GM18507 (cell line): ENCODE measurements at places on chromosomes 5 and 9.

- no peak for DNase-seq
Observed at GRCh38 chr5:15026944-15027343, 155.4 kb upstream of the ANKH start.

GRCh38 chr5:115388240-115388639, 91.8 kb upstream of the CCDC112 start:
- no peak for DNase-seq

- no peak for DNase-seq
Observed at GRCh38 chr5:81893961-81894360, 77.9 kb upstream of the ATG10 start.

- DNase-seq = no peak
Observed at GRCh38 chr5:1508659-1509290, 15.0 kb downstream of the LPCAT1 start.

DNA sequence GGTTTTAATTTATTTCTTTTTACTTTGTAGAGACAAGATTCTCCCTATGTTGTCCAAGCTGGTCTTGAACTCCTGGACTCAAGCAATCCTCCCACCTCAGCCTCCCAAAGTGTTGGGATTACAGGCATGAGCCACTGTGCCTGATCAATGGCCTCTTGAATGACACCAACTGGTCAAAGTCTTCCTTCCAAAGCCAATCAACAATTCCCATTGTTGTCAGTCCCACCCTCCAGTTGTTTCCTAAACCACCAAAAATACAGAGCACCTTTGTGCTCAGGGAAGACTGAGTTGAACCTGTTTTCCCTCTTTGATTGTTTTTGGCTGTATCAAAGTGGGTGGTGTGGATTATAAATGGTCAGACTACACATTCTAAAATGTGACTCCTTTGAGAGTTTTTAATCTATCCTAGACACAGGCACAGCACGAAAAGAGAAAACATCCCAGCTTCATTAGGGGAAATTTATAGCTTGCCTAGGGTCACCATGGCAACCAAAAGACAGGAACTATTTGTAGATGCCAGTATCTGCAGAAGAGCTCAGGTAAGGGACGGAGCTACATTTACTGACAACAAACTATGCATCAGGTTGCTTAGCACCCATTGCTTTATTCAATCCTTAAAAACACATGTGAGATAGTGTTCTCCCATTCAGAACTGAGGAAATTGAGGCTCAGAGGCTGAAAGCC, 27.6 kb upstream of the ATP6V1G1 start:
- DNase-seq = no peak

GRCh38 chr5:132714456-132715307, 22.7 kb downstream of the KIF3A start:
- DNase-seq = no peak

DNA sequence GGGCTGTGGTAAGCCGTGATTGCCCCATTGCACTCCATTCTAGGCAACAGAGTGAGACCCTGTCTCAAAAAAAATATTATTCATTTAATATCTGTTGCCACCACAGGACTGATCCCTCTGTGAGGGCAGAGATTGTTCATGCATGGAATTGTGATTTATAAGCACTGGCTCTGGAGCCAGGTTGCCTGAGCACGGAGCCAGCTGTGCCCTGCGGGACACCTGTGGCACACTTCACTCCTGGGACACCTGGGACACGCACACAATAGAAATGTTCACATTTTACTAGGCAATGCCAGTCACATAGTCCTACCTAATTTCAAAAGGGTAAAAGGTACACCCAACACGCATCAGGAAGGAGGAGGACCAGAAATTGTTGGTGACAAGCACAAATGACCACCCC, 83.0 kb upstream of the GABRP start:
- no peak for DNase-seq

GRCh38 chr5:153084511-153084910, 406.0 kb upstream of the GRIA1 start:
- DNase-seq = no peak

DNA sequence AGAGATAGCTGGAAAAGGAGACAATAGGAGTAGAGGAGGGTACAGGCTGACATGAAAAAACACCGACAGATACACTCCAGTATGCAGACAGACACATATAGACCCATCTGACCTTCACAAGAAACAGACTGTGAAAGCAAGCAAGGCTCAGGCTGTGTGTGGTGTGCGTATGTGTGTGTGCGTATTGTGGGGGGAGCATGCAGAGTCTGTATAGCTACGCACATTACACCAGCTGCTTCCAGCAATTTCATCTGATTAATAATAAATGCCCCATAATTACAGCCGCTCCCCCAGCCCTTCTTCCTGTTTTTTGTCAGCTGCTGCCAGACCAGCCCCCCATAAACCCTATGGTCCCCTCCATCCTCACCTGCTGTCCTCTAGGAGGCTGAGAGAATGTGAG, 6.7 kb downstream of the CNTFR start:
- no peak for DNase-seq

DNA sequence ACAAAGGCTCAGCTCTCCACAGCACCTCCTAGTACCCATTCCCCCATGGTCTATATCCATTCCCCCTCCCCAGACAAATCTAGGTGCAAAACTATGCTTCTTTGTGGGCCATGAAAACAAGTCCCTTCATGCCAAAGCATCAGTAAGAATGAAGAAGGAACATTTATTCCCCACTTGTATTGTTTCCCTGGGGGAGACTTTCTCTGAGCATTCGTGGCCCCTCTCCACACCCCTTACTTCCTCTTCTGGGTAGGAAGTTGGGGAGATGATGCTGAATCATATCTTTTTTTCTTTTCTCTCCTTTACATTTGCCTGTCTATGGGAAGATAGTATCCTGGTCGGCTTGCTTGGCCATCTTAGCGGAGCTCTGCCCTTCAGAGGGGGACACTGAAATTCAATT, 246.8 kb downstream of the NSG2 start:
- DNase-seq = no peak

DNA sequence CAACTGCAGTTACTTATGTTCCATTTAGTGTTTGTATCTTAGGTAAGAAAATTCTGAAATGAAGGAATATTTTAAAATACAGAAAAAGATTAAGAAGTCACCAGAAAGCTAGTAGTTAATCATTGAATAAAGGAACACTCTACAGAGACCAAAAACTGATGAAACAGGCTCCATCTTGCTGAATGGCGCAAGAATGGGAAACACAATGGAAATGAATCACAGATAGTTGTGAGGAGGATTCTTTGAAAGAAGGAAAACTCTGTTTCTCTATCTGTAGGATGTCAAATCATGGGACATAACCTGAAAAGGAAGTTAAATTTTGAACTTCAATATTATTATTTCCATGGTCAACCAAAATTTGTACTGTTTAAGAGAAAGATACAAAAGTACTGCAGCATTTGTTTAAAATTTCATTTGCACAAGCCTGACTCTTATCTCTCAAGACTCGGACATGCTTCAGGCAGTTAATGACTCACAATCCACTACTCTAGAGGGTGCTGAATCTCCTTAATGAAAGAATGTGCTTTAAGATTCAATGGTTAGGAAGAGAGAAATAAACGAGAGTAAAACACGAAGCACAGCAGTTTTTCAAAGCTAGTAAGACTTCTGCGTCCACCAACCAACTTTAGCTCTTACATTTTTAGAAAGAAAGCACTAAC, 1064.4 kb upstream of the DMAC1 start:
- DNase-seq = no peak

DNA sequence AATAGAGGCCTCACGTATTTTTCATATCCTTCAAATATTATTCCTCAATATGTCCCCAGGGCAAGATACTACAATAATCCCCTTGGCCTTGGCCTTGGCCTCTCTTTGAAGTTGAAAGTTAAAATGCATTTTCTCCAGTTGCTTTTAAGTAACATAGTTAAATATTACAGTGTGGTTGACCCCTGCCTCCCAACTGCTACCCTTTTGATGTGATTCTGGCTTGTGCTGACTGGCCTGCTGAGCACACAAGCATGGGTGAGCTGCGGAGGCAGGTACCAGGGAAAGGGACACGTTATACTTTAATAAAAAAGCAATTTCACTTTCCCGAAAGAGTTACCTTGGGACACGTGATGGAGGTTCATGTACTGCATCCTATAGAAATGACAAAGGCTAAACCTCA, 17.9 kb upstream of the TMEM252 start:
- no peak for DNase-seq

DNA sequence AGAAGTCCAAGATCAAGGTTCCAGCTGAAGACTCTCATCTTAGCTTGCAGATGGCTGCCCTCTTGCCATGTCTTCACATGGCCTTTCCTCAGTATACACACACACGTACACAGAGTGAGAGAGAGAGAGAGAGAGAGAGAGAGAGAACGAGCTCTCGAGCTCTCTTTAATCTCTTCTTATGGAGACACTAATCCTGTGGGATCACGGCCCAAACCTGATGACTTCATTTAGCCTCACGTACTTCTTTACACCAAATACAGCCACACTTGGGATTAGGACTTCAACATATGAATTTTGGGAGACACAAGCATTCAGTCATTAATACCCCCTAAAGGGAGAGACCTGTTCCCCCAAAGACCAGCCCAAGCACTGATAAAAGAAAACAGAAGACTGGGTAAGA, 42.8 kb downstream of the SIL1 start:
- DNase-seq = no peak

GRCh38 chr5:94759961-94760360, 141.5 kb downstream of the SLF1 start:
- no peak for DNase-seq

GRCh38 chr5:78744951-78745534, 96.5 kb upstream of the LHFPL2 start:
- no peak for DNase-seq

GRCh38 chr5:134600600-134600999, 32.0 kb downstream of the SAR1B start:
- no peak for DNase-seq

GRCh38 chr5:138148811-138149210, 9.6 kb upstream of the NME5 start:
- DNase-seq = no peak

- no peak for DNase-seq
Observed at GRCh38 chr5:25568989-25569625, 924.3 kb upstream of the CDH10 start.
